ENCODE measurements at places on chromosomes 6 and 20.

DNA sequence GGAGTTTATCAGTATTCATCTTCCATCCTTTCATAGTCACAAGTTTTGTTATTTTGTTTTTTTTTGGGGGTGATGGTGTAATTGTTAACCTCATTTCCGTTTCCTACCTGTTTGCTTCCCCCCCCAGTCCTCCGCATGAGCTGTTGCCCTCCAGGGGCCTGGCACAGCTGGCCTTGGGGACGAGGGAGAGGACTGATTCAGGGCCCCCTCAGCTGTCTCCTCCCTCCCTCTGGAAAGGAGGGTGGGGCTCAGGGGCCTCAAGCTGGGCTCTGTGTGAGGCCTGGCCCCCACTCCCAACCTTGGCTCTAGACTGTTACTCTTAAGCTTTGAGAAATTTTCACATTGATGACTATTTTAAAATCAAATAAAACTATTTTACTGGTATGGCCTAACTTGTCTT, 4.0 kb downstream of the LRRC73 start:
- no peak for DNase-seq

DNA sequence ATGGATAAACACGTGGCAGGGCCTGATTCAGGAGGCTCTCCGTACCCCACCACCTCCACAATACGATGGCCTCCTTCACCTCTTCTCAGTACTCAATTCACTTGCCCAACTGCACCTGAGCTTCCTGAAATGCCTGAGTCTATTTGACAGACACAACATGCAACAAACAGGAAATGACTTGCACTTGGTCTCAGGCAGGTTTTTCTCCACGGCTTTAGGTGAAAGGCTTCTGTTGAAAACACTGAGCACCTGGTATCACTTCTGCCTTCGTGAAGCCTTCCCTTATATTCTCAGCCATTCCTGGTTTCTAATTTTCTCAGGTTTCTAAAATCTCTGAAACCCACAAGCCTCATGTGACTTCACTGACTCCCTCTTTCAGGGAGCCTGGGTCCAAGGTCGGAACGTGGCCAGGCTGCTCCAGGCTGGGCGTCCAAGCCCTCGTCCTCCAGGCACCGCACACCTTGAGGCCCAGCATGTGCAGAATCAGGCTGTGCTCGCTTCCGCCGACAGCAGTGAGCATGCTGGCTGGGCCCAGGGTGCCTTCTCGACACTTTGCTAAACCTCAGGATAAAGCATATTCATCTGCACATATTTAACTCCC, 34.7 kb downstream of the TAF4 start:
- DNase-seq = no peak

GRCh38 chr20:49572857-49573256, 4.9 kb upstream of the PTGIS start:
- no peak for DNase-seq

- no peak for DNase-seq
Measured at GRCh38 chr6:97656706-97657350, 373.8 kb upstream of the MMS22L start.

DNA sequence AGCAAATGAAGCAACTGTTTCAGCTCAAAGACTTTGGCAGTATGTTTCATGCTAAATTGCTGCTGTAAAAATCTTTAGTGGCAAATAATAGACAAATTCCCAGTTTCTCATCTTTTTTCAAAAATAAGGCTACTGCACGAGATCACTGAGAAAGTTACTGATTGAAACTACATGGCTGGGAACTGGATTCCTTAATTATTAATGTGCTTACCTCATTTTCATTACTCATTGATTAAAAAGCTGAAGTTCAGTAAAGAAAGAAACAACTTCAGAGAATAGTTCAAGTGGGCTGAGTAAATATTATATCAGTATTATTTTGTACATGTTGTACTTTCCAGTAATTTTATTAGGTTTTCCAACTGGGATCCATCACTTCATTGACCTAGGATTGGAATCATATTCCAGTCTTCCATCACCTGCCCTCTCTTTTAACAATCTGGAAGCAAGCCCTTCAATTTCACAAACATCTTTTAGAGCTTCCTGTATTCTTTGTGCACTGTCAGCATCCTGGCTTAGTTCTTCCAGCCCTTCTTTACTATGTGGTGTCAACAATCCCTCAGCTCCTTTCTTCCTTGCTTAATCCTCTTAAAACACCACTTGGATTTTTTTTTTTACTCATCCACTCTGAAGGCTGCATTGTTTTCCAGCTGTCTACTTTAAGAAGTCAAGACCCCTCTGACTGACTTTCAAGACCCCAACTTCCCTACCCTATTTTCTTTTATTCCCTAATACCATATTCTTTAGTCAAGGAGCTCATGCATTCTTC, 4.3 kb downstream of the MEI4 start:
- DNase-seq = no peak

DNA sequence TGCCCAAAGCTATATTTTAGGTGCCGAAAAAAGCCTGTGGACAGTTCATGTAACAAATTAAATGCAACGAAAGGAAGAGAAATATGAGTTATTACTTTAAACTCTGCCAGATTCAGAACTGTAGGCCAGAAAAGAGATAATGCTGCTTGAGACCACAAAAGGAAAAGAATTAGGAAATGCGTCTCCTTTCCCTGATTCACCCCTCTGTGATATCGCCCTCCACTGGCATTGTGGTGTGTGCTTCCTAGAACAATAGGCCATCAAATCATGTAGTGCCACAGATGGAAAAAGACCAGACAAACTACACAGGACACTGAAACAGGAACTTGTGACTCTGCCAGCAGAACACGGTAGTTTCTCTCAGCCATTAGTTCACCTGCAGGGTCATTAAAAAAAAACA, 14.7 kb upstream of the LAMA4 start:
- no peak for DNase-seq

DNA sequence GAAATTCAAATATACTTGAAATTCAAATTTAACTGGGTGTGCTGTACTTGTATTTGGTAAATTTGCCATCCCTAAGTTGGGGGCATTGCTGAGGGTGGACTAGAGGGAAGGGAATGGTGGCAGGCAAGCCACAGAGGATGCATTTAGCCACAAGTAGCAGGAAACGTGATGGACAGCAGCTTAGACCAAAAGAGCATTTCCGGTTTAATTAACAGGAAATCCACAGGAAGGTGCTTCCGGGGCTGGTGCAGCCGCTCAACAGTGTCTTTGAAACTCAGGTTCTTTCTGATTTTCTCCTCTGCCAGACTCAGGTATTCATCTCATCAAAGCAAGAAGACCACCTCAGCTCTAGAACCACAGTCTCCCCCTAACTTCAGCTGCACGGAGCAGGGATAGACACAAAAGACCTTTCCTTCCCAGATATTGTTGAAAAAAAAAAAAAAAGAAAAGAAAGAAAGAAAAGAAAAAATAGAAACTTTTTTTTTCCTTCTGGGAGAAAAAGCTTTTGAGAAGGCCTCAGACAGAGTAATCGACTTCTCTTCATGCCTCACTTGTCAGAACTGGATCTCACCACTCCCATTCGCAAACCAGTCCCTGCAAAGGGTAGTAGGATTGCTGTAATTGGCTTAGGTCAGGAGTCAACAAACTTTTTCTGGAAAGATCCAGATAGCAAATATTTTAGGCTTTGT, 8.0 kb upstream of the BCAS1 start:
- DNase-seq = no peak

GRCh38 chr6:122363769-122364483, 35.5 kb upstream of the HSF2 start:
- DNase-seq = no peak

GRCh38 chr6:118668761-118669385, 17.5 kb upstream of the CEP85L start:
- DNase-seq = no peak

- no peak for DNase-seq
Measured at GRCh38 chr20:59942245-59942644, 2.1 kb downstream of the FAM217B start.

- no peak for DNase-seq
Measured at GRCh38 chr6:155130161-155130853, 133.5 kb upstream of the CLDN20 start.

All from hippocampal formation (tissue), 2 donors.